ENCODE measurements at places on chromosomes 2 and 18. TPM values are rescaled to one million over a fixed set of nuclear protein-coding genes. Genes with fewer than 3 reads are reported as not detected.

SMC6 gene
- 2.5 TPM for polyA plus RNA-seq

ALPG gene
- polyA plus RNA-seq: not detected

IL1RN gene
- polyA plus RNA-seq: 21.7 TPM

TMEM247 gene
- polyA plus RNA-seq: not detected

CFAP65 gene
- not detected for polyA plus RNA-seq

TEX44 gene
- polyA plus RNA-seq: not detected

FANCL gene
- polyA plus RNA-seq: 4.7 TPM

TTN gene
- polyA plus RNA-seq: 0.18 TPM

IL37 gene
- polyA plus RNA-seq: not detected

ZC3H6 gene
- 5.3 TPM for polyA plus RNA-seq

SOWAHC gene
- 5.3 TPM for polyA plus RNA-seq

BOK gene
- 28.1 TPM for polyA plus RNA-seq

SLC16A14 gene
- polyA plus RNA-seq: 2.1 TPM

EMILIN2 gene
- 18.9 TPM for polyA plus RNA-seq

RFTN2 gene
- polyA plus RNA-seq: 2.8 TPM

ZEB2 gene
- 76.3 TPM for polyA plus RNA-seq

ALPI gene
- 0.03 TPM for polyA plus RNA-seq

HOXD12 gene
- polyA plus RNA-seq: not detected

Measured in adipose tissue (tissue), 3 donors.